Activated T-cell treated with anti-CD3 and anti-CD28 coated beads for 1 hour (primary cell): ENCODE measurements at places on chromosomes 5 and 9.

DNA sequence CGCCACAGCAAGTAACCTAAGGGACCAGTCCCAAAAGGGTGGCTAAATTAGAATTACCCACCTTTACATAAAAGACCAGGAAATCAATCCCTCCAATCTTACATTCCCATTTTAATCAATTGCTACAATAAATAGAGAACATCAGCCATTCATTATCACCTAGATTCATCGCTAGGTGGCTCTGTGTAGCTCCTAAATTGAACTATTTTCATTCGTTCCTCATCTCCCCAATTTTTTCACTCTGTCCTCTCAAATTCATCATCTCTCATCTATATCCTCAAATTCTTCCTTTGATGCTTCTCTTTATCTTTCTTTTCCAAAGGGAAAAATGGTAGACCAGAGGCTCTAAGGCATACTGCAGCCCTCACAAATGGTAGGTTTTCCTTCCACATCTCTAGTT lies 108.2 kb upstream of the TNC start:
- DNase-seq: no peak

DNA sequence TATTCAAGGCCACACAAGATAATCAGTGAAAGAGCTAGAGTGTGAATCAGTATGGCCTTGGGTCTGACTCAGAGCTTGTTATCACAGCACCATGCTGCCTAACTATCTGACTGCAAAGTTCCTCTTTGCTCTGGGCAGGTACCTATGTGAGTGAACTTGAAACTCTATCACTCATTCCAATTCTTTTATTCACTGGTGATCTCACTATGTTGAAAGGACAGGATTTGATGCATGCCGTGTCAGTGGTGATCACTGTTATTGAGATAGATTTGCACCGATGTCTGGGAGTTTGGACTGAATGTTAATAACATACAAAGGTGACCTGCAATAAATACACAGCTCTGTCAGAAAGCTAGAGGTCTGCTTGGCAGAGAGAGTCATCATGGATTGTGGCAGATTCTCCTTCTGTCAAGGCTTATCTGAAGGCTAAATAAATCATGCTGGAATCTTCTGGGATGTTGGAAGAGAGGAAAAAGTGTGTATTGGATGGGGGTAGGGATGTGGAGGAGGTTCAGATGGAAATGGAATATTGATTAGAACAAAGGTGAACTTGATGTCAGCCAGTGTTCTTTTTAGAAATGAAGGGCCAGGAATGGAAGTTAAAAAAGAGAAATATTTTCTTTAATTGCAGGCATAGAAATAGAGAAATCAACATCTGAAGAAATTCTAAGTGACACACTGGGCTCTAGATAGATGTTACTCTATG lies 91.8 kb upstream of the TNC start:
- DNase-seq: no peak

GRCh38 chr5:101675510-101676219 lies 620.4 kb downstream of the SLCO4C1 start:
- DNase-seq: no peak

GRCh38 chr9:88339317-88339716 lies 48.9 kb upstream of the SPIN1 start:
- DNase-seq: no peak

GRCh38 chr5:164207646-164208045 lies 702.2 kb downstream of the MAT2B start:
- no peak for DNase-seq

DNA sequence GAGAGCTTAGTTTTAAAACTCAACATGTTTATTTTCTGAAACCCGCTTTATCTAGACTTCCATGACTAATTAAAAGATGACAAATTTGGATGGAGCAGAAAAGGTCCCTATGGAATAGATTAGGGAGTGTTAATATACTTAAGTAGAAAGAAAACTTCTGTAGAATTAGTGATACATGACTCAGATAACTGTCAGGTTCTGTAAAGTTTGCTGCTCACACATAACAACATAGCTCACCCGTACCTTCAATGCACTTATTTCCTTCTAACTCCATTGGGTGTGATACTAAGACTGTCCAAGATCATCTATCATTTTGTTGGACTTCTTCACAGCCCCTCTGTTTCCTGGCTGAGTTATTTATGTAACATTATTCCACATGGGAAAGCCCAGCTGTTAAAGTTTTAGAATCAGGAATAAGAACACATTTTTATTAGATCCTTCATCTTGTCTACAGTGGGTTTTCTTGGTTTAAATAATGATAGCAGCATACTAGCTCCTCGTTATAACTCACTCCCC lies 27.8 kb downstream of the TMEM167A start:
- no peak for DNase-seq

DNA sequence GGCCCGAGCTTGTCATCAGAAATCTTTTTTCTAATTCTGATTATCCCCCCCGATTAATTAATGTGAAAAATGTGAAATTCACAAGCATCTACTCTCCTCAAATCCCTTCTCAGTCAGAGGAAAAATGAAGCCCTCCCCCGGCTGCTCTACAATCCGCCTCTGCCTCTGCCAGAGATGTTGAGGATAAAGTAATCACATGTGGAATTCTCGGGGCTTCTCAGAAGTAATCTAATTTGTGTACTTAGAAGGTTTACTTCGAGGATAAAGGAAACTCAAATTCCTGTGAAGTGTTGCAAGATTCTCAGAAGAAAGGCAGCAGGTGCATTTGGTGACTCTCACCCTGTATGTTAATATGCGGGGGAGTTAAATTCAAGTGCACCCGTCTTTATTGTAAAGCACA lies 726.1 kb upstream of the ADAMTS16 start:
- DNase-seq: no peak

GRCh38 chr9:128552744-128553440 lies 505 bp downstream of the SPTAN1 start:
- peak; percentile 30 for DNase-seq

DNA sequence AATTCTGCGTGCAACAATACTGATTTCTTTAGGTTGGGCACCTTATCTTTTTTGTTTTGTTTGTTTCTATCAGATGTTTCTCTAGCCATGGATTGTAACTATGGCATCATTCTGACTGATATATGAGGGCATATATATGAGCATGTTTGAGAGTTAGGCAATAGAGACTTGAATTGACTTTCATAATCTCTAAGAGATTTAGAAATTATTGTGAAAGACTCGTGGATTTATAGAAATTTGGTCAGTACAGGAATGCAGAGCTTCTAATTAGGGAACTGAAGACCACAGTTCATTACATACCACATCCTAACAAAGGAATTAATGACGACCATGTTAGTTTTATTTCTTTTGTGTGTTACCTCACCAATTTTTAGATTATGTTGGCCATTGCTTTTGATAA lies 546.0 kb upstream of the GRAMD2B start:
- DNase-seq: no peak

DNA sequence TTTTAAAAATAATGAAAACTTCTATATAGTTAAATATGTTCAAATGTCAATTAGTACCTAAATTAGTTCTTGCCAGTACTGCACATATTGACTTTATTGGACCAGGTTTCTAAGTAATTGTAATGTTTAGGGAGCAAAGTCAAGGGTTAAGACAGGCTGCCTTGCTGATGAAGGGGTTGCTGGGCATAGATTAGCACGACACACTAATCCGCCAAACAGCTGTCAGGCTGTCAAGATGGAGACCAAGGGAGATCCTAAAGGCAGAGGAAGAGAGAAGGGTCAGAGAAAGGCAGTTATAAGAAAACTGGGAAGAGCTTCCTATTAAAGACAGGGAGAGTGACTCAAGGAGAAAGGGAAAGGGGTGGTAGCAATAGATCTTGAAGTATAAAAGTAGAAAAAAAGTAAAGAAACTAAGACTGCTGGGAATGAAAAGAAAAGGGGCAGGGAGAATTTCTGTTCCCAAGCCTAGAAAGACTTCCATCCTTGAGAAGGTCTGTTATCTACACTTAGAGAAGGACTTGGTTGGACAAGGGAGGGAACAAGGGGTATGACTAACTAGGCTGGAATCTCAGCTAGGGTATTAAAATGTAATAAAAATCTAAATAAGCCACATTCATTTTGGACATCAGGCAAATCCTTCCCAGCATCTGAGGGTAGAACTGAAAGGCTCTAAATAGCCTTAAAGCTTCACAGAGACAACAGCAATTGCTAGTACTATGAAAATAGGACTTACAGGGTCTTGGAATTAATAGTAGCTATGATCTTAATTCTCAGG lies 188.7 kb downstream of the FBXL17 start:
- DNase-seq: no peak

GRCh38 chr5:157222506-157223230 lies 42.0 kb downstream of the ITK start:
- DNase-seq: no peak

- DNase-seq: no peak
Measured at GRCh38 chr9:12221470-12221869, 471.7 kb upstream of the TYRP1 start.

DNA sequence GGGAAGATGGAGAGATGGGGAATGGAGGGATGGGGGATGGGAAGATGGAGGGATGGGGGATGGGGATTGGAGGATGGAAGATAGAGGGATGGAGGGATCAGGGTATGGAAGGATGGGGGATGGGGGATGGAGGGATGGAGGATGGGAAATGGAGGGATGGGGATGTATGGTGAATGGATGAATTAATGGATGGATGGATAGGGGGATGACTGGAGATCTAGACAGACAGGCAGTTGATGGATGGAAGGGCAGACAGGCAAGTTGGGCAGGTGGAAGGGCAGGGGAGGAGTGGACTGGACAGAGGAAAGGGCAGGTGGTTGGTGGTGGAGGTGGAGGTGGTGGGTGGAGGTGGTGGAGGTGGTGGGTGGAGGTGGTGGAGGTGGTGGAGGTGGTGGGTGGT lies 167.2 kb downstream of the C9orf50 start:
- no peak for DNase-seq

GRCh38 chr5:88875341-88876234 lies 7.4 kb downstream of the MEF2C start:
- no peak for DNase-seq

DNA sequence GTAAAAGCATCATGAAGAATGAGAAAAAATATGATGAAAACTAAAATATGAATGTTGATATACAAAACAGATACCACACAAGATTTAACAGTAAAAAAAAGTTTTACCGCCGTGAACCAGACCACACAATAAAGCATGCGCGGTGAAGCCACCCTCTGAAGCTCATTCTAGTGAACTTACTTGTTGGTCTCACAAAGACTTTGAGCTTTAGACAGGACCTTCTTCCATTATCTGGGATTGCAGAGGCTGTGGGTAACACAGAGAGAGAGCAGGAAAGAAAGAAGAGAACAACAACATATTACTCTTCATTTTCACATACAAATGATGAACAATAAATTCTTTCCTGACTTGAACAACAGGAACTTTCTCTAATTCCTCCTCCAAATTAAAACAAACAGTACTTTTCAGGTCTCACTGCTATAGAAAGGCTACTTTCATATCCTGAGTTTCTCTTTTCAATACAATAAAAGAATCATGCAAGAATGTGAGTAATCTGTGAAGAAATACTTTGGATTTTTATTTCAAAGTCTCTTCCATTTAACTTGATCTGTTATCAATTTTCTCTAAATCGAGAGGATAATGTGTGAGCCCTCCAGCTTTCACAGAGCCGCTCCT lies 283.1 kb downstream of the EFNA5 start:
- DNase-seq: no peak

- DNase-seq: no peak
Measured at GRCh38 chr5:134125039-134126015, 10.8 kb downstream of the TCF7 start.

DNA sequence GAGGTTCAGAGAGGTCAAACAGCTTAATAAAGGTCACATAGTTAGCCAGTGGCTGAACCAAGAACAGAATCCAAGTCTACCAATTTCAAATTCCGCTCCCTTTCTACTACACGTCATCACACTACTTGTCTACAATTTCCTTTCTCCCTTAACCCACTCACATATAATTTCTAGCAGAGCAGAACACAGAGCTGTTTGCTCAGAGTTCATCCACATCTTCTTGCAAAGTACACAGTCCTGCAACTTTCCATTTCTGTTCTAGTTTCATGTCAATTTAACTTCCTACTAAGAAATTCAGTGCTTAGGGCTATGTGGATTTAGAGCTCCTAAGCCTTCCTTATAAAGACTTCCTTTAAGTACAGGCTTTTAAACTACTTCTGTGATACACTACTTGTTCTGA lies 61.3 kb downstream of the MEGF9 start:
- DNase-seq: no peak

DNA sequence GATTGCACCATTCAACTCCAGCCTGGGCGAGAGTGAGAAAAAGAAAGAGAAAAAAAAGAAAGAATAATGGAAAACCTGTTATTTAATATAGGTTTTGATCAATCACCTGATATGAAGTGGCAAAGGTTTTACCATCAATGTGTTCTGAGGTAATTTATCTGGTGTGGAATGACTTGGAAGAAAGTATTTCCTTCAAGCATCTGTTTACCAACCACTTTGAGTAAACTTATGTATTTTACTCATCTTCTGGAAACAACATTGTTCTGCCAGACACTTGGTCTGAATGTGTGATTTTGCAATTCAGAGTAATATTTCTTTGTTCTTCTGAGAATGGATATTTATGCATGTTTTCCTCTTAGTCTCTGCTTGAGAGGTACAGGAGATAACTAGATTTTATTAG lies 24.3 kb downstream of the KIF2A start:
- no peak for DNase-seq

- DNase-seq: no peak
Measured at GRCh38 chr5:73442996-73443627, 5.5 kb downstream of the FOXD1 start.

DNA sequence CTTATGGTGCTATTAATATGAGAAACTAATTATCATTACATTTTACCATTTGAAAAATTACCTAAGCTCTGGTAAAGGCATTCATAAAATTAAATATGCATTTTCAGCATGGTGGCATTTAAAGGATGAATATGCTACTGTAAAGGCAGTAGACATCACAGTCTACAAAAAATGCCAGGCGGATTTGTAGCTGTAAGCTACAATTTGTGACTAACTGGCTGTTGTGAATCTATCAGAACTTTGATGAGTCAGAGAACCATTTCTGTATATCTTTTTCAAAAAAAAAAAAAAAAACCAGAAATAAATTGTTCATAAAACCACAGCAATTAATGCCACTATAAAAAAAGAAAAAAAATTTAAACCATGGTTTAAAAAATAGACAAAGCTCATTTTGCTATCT lies 186.3 kb downstream of the NFIB start:
- no peak for DNase-seq

- DNase-seq: no peak
Measured at GRCh38 chr9:123368023-123368422, 12.0 kb downstream of the CRB2 start.

DNA sequence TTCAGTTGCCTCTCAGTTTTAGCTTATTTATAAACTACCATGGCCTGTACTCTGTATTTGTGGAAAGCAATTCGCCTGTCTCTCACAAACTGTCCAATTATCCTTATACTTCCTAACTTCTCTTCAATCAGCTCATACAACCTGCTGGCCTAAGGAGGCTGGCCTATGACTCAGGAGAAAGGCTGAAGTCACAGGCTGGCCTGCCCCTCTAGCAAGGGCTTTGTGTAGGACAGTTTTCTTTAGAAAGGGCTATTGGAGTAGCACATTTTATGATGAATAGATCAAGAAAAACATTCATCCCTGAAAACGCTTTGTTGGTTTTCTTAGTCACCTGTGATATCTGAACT lies 988.7 kb upstream of the ARRDC3 start:
- no peak for DNase-seq
